ENCODE measurements at places on chromosomes 4 and X.
A peak's percentile ranks its signal among the peaks of the same experiment; 100 is the strongest.

GRCh38 chrX:4909348-4909747, 1195.9 kb upstream of the PRKX start:
- DNase-seq, result no peak

GRCh38 chr4:57763070-57763469, 652.9 kb upstream of the IGFBP7 start:
- DNase-seq, result no peak

DNA sequence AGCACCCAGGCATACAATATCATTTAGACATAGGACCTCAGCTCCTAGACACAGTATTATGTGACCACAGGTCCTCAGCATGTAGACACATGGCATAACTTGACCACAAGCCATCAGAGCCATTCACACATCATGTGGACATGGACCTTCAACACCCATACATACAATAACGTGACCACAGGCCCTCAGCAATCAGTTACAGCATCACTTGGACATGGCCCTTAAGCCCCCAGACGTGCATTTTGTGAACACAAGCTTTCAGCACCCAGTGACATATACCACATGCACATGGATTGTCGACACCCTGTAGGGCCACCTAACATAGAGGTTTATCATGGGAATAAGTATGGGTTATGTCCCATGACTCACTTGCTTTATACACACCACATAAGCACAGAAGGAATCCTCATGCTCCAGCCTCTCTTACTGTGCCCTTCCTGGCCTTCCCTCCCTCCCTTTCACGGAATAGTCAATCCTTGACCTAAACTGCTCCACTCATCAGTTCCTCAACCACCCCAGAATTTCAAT, 1.9 kb downstream of the TSPYL2 start:
- no peak for DNase-seq

GRCh38 chr4:87863486-87863885, 30.7 kb downstream of the MEPE start:
- DNase-seq, result no peak

- peak; percentile 30 for DNase-seq
Observed at GRCh38 chr4:152090543-152090942, 329.7 kb upstream of the GATB start.

- no peak for DNase-seq
Observed at GRCh38 chrX:9693307-9694001, 72.2 kb downstream of the GPR143 start.

DNA sequence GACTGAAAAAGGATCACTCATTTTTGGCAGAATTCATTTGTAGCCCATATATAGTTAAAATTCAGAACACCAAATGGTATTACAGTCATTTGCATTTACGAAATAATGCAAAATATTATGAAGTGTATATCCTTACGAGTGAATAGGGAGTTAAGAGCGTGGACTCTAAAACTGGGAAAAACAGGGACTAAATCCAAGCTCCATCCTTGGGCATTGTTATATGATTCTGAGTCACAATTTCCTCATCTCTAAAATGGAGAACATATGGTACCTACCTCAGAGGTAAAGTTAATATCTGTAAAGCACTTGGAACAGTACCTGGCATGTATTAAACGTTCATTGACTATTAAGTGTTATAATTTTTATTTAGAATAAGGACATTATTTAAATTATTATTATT, 106.3 kb downstream of the ZAR1 start:
- DNase-seq, result no peak

GRCh38 chrX:64842492-64842891, 133.8 kb downstream of the ZC4H2 start:
- peak; percentile 34 for DNase-seq

GRCh38 chrX:68684291-68684918, 36.9 kb downstream of the STARD8 start:
- no peak for DNase-seq

DNA sequence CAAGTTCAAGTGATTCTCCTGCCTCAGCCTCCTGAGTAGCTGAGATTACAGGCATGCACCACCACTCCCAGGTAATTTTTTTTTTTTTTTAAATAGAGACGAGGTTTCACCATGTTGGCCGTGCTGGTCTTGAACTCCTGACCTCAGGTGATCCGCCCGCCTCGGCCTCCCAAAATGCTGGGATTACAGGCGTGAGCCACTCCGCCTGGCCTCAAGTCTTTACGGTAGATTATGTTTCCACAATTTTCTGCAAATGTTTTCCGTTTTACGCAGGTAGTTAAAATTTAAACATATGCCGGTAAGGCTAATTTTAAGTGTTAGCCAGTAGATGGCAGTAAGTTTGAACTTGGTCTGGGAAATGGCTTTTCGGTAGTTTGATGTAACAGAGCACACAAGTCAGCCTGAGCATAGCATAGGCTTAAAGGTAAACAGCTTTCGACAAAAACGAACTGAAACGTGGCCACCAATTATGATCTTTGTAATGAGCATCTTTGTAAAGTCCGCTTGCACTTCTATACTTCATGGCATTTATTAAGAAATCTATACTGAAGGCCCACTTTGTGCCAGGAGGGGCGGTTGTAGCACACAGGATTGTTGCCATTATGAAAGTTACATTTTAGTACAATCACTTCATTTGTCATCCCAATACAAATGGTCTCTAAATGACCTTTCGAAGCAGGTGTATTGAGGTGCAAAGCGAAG, 31.1 kb downstream of the CCKAR start:
- peak; percentile 27 for DNase-seq

DNA sequence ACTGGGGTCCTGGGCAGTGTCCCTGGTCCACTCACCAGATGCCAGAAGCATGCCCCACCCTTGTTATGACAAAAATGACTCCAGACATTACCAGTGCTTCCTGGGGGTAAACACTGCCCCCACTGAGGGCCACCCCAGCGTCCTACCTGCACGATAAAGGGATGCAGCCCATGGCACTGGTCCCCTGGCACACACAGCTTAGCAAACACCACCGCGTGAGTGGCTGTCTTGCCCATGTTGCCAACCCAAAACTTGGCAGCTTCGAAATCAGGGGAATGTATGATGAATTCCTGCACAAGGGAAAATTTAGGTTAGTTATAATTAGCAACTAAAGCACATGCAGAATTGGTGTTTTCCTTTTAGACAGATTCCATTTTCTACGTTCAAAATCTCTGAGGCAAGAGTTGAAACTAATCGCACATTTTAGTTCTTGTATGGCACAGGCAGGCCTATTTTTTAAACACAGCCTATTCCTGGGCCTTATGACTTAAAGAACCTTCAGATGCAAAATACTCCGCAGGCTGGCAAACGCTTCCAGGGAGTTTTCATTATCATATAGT, 30.4 kb downstream of the ACOX3 start:
- DNase-seq, result no peak

DNA sequence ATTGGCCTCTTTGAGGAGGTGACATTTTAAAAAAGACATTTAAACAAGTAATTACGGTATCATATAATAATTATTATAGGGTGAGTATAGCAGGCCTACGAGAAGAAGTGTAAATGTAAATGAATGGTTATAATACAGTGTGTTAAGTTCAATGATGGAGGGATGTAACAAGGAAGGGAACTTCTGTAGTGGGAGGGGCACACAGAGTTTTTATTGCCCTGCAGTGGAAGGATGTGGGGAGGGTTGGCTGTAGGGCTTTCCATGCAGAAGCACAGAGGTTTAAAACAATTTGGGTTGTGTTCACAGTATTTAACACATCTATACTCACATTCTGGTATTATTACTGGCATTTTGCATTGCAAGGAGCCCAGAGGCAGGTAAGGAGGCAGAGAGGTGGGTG, 41.1 kb downstream of the AFF1 start:
- DNase-seq, result no peak

DNA sequence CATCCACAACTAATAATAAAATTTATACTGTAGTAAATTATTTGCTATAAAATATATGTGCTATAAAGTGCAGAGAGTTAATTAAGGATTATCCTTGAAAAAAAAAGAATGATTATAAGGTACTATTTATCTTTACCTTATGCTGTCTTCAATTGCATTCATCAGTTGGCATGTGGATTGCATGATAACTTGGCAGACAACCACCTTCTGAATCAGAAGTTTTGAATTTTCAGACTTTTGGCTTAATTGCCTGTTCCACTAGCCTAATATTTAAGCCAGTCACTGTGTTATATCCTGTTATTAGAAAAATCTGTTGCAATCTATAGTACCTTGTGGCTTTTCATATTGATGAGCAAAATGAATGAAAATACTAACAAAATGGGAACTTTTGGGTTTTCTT, 1040.3 kb upstream of the PCDH10 start:
- no peak for DNase-seq

GRCh38 chr4:7831858-7832730, 107.6 kb downstream of the AFAP1 start:
- no peak for DNase-seq

DNA sequence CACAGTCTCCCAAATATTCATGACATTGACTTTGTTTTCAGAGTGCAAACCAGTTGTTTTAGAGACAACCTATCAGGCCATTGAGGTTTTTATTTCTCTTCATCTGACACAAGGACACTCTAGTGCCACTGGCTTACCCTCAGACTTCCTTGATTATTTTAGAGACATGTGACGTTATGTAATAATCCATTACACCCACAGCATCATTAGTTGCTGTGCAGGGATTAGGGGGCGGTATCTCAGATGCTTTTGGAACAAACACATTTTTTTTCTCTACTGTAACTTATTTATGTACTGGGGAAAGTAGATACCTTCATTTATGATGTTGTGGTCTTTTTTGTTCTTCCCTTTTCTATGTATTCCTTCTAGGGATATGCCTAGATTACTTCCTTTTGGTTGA, 2293.1 kb downstream of the PCDH7 start:
- DNase-seq, result no peak

DNA sequence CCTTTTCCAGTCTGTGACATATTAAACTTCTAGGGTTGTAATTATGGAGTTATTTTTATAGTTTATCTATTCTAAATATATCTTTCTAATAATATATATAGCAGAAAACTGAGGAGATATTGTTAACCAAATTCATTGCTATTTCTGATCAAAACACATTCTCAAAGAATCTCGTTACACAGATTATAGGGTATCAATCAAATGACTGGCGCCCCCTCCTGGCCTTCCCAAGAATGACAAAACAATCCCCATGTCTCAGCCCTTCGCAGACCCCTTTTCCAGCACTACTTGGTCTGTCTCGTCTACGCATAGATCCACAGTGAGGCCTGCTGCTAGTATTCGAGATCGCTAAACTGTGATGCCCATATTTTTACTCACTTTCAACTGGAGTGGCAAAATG, 209.3 kb downstream of the GPC3 start:
- peak; percentile 11 for DNase-seq

DNA sequence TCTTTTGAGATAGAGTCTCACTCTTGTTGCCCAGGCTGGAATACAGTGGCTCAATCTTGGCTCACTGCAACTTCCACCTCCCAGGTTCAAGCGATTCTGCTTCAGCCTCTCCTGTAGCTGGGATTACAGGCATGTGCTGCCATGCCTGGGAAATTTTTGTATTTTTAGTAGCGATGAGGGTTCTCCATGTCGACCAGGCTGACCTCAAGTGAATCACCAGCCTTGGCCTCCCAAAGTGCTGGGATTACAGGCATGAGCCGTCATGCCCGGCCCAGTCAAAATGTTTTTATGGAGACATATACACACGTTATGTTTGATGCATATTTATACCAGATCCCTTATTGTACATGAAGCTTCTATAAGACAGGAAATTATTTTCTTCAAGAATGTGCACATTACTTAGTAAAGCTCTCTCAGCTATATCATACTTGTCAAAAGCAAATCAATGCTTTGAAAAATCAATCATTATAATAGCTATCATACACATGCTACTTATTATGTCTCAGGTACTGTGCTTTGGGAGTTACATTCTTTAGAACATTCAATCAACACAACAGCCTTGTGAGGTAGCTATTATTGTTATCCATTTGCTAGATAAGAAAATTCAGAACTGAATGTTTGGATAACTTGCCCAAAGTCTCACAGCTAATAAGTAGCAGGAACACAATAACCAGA, 269.2 kb downstream of the FSTL5 start:
- no peak for DNase-seq

DNA sequence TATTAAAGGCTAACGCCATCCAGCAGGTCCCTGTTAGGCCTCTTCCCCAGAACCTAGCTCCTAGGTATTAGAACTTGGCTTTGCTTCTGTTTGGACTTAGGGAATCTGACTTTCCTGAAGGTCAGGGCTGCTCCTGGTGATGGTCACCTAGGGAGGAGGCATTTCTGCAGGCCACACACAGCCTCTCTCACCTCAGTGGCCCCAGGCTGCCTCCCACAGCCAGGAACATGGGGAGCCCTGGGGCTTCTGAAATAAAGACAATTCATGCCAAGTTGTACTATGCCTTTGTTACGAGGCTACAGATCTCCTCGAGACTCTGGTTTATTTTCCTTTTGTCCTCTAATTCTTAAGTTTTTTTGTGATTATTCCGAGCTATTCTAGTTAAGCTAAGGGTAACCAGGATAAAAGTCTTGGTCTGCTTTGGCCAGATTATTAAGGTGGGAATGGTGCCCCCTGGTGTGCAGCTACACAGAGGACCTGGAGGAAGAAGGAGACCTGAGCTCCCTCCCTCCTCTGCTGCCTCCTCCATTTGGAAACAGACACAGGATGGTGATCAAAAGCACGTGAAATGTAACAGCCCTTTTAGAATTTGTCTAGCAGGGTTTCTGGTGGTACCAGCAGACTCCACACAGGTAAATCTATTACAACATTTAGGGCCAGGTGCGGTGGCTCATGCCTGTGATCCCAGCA, 131.0 kb downstream of the DCLK2 start:
- DNase-seq, result no peak

- DNase-seq, result no peak
Observed at GRCh38 chr4:8293131-8293975, 23.8 kb downstream of the HTRA3 start.

DNA sequence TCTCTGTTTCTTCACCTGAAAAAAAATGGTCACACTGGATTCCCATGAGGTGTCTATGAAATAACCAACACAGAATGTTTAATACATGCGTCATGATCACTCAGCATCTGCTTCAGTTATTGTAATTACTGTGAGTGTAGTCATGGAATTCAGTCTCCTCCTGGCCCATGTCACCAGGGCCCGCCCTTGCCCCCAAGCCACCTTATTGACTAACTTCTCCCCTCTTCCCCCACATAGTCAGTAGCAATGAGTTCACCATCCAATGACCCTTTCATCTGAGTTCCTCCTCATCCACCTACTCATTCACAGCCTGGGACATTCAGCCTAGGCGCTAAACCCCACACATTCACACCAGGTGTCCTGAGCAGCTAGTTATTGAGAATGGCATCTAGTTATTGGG, 15.6 kb downstream of the PNMA6F start:
- no peak for DNase-seq

GRCh38 chrX:115909017-115909416, 261.5 kb upstream of the AGTR2 start:
- no peak for DNase-seq

GRCh38 chr4:39349326-39349725, 16.8 kb downstream of the RFC1 start:
- no peak for DNase-seq

DNA sequence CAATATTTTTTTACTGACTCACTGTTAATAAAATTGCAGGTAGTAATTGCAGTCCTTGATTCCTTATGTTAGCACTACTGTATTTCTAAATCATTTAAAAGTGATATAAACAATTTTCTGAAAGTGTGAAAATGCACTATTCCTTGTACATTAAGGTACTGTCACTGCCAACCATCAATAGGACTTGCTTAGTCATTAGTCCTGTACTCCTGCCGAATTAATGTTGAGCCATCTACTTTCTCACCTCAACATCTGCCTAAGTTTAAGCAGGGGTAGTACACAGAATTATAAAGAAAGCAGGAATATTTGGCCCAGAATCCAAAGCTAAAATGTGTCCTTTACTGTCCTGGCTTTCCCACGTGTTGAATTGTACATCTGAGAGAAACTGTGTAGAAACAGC, 87.0 kb upstream of the TRPC3 start:
- no peak for DNase-seq

- no peak for DNase-seq
Observed at GRCh38 chr4:82099928-82100579, 273.7 kb downstream of the HNRNPD start.

Measured in CD4-positive, alpha-beta T cell treated with Interleukin-6 at 100 ng/mL for 8 hours (primary cell).